ENCODE measurements at places on chromosomes 11 and 22.

GRCh38 chr11:107040433-107041087, 22.3 kb upstream of the GUCY1A2 start:
- no peak for DNase-seq

- DNase-seq: no peak
Observed at GRCh38 chr11:111537336-111537860, 3.1 kb upstream of the LAYN start.

DNA sequence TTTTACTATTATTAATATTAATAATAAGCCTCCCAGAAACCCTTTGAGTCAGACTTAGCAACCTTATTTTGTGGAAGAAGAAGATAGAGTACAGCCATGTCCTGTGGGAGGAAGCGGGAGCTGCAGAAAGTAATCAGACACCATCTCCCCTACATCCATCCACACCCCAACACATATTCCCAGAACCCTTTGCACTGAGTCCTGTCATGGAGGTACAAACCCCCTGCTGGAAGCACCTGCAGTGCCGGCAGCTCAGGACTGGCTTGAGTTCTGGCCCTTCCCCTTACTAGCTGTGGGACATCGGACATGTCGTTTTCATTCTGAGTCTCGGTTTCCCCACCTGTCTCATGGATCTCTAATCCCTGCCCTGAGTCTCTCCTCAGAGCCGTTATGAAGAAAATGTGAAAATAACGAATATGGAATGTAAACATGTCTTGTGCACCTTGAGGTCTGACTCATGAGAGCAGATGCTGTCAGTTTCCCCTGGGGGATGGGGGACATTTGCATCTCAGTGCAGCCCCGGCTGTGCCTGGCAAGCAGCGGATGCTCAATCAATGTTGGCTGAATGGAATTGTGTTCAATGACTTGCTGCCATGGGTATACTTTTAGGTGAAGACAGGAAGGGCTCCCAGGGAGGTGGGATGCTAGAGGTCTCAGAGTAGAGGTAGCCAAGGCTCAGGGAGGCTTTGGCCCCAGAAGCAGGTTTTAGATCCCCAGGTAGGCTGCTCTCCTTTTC, 45.4 kb downstream of the TP53I11 start:
- no peak for DNase-seq

DNA sequence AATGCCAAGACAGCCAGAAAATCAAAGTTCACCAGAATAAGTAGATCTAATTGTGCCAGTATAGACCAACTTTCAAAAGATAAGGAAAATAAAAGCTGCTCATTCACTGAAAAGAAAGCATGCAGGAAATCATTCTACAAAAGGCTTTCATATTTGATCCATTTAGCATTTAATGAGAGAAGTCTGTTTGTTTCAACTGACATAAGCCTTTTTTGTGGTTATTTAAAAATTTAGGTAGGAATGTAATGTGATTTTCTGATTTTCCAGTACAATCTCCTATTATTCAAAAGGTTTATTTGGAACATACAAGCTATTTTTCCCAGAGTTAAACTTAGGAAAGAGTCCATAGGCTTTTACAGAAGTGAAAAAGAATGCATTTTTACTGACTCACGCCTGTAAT, 92.7 kb downstream of the SBF2 start:
- DNase-seq: no peak

- no peak for DNase-seq
Observed at GRCh38 chr11:132158696-132159095, 788.3 kb downstream of the NTM start.

DNA sequence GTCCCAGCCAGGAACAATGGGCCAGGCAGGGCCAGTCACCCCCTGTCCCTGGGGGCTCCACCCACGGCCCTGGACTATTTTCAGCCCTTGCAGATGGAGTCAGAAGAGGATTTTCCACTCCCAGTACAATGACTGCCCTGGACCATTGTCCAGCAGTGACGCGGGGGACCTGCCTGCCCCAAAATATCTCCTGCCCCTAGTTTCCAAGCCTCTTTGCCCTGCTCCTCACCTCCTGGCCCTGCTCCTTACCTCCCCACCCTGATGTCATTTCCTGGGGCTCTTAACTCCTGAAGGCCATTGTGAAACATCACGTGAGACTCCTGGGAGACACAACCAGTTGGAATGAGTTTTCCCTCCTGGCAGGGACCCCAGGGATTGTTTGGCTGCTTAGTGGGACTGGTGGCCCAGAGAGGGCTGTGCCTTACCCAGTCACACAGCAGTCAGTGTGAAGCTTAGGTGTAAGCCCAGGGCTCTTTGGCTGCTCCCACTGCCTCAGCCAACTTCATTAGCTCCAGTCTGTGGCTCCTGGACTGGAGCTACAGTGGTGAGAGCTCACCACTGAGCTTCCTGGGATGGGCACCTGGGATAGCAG, 22.2 kb downstream of the P2RY2 start:
- DNase-seq: no peak

- no peak for DNase-seq
Observed at GRCh38 chr11:124384399-124384798, at the start of gene OR8B2. OR8B2 (minus strand) TSS chr11:124384499; CDS start chr11:124383343, 1,156 bp downstream.

GRCh38 chr11:31649129-31649966, 139.8 kb downstream of the ELP4 start:
- no peak for DNase-seq

DNA sequence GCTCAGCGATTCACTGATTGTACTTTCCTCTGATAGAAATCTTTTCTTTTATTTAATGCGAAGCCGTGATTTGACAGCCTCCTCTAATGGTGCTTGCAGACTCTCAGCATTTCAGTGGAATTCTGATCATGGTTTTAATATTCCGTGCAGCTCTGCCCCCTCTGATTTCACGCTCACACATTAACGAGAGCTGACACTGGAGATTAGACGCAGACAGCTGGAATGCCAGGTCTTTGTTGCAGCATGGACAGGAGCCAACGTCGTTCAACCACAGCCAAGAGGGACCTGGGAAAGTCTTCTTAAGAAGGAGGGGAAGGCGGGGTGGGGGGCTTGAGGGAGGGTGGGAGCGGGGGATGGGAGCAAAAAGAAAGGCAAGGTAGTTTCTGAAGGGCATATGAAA, 186.4 kb downstream of the BLID start:
- DNase-seq: no peak

GRCh38 chr11:60118338-60118737, 29.9 kb downstream of the MS4A2 start:
- DNase-seq: no peak

GRCh38 chr22:46240907-46241306, 9.2 kb downstream of the CDPF1 start:
- DNase-seq: no peak

- no peak for DNase-seq
Observed at GRCh38 chr11:111236383-111236782, 9.1 kb upstream of the POU2AF2 start.

- DNase-seq: no peak
Observed at GRCh38 chr11:110380836-110381622, 48.7 kb upstream of the FDX1 start.

DNA sequence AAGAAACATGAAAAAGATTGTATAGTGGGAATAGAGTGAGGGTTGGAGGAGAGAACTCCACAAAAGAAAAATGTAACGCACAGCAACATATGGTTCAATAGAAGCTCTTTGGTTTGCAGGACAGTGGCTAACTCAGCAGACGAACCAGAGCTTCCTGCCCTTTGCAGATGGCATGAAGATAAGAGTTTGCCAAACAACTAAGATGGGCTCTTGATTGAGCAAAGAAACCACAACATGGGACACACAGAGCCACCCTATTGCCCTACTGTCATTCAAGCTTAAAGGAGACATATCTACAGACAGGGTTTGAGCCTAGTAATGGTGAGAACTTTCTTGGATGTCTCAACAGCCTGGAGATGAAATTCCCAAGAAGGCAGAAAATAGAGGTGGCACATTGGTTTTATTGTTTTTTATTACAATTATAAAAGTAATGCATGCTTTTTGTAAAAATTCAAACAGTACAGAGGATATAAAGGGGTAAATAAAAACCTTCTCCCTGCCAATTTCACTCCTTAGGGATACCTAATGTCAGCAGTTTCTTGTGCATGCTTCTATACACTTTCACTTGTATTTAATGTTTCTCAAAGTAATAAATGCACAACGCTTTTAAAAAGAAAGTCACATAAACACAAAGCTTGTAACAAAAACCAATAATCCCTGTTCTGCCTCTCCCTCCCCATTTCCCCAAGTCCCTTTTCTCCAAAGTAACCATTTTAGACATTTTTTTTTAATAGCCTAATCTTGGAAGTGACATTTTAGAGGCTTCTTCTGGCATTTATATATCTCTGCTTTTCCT, 63.7 kb downstream of the COPB1 start:
- DNase-seq: no peak

DNA sequence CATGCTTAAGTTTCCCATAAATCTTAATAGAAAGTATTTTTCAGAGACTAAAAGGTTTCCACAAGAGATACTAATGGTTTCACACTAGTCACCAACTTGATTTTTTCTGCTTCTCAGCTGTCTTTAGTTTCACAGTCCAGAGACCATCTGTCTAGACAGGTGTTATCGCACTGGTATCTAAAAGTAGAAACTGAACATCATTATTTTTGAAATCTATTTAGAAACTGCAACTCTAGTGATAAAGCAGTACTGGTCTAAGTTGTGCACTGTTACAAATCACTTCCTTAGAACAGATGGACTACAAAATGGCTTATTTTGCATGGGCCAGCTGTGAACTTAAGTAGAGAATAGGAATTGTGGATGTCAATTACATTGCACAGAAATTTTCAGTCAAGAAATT, 78.0 kb downstream of the CNTN5 start:
- no peak for DNase-seq

DNA sequence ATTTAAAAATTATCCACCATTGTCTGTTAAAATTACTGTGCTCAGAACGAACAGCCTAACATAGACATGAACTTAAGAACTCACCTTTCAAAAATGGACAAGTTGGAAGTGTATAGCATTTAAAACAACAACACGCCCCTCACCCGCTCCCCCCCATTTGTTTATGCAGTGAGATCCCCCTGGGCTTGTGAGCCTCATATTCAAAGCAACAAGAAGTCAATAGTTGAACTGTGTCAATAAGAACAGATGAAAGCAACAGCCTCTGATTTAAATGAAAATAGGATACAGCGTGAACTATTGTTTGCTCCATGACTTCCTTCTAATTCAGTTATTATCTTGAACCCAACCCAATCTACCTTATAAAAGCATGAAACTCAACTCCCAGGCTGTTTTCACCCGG, 314.2 kb downstream of the BLID start:
- no peak for DNase-seq

DNA sequence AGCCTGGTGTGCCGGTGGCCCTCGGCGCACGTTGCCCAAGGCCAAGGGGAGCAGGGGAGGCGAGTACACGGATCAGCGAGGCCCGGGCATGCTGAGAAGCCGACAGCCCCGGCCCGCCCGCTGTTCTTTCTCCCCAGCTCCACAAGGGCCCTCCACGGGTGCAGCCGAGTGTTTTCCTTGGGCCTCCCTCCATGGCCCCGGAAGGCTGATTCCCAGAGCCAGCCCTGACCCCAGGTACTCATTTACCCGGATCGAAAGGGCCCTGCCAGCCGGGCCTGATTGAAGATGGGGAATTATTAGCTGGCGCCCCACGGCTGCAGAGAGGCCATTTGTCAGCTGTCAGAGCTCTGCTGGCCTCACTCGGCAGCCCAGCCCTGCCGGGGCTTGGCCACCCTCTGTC, 53.1 kb downstream of the WNT7B start:
- no peak for DNase-seq

DNA sequence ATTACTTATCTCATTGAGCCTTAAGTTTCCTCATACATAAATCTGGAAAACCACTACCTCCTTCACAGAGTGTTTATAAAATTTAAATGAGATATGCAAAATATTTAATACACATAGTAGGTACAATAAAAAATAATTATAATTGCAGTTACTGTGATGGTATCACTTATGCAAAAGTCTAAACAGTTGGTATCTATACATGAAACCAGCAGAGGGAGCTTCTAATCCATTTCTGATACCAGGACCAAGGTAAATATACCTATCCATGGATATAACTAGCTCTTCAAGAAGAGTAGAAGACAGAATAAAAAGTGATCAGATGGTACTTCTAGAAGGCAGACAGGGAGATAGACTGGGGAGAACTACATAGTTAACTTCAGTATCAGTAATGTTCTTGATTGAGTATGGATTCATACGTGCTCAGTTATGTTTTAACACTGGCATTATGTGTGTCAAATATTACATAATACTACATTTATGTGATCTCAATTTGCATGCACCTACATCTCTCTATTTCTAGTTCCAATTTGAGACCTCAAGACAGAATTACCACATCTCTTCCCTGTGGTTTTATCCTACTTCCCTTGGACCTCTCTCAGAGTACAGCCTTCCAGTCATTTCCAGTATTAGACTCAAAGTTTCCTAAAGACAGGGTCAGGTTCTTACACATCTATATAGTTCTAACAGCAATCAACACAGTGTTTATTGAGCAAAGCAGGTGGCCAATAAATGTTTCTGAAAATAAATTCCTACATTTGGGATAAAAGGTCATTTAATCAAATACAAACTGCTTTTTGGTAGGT, 13.7 kb upstream of the TSG101 start:
- DNase-seq: no peak

GRCh38 chr22:49188591-49188990, 639.1 kb downstream of the BRD1 start:
- no peak for DNase-seq

GRCh38 chr11:84887055-84887629, 740.0 kb downstream of the DLG2 start:
- no peak for DNase-seq

DNA sequence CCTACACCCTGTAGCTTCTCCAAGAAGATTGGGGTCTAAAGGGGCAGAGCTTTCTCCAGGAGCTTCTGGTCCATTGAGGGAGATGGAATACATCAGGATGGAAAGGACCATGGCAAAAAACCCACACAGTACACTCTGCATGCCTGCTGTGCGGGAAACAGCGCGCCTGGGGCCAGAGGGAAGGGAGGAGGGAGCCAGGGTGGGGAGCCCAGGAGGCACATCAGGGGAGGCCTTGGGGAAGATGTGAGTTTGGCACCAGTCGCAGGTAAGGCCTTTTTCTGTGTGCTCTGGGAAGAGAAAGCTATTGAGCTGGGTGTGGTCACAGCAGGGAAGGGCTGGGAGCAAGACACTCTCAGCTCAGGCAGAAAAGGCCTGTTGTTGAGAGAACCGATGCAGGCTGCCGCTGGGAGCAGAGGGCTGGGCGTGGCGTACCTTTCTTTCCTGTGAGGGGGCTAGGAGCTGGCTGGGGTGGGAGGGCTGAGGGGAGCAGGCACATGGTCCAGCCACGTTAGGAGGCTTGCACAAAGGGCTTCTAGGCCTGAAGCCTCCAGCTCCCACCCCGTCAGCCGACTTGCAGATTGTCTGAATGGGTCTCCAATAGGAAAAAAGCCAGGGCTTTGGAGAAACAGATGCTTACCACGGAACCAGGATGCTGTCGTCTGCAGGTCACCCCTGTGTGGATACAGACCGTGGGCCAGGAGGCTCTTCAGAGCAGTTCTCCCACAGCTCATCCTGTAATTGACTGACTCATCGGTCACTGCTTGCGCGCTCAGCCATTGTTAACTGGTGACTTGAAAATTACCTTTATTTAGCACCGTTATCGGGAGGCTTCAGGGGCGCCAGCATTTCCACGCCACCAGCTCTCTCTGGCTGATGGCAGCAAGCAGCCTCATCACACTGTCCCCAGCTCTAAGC, 237.3 kb downstream of the ST3GAL4 start:
- DNase-seq: no peak

GRCh38 chr11:5265832-5266231, 3.9 kb downstream of the HBE1 start:
- DNase-seq: no peak

- DNase-seq: no peak
Observed at GRCh38 chr11:6371825-6372224, 18.4 kb upstream of the SMPD1 start.

GRCh38 chr22:29300807-29301601, 5.4 kb upstream of the GAS2L1 start:
- DNase-seq: no peak

All from epithelial cell of prostate (primary cell).